Suppressor macrophage treated with lipopolysaccharide for 1 hour (primary cell): ENCODE measurements at places on chromosomes 3 and 15.
A peak's percentile ranks its signal among the peaks of the same experiment; 100 is the strongest.

DNA sequence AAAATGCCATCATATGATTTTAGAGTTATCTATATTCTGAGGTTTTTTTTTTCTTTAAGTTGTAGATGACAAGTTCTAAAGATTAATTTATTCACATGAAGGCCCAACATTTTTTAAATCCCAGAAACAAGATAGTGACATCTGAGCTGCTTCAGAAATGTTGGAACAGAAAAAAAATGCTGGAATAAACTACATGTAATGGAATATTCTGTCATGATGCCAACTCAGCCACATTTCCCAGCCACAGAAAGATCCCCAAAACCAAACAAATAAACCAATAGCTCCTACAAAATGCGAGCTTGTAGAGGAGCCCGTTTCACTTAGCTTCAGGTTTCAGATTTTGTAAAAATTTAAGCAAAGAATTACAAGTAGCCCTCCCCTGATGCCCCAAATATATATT lies 111.0 kb upstream of the MYO5C start:
- DNase-seq, result no peak

- DNase-seq, result no peak
Measured at GRCh38 chr3:72058493-72059081, 273.6 kb upstream of the PROK2 start.

DNA sequence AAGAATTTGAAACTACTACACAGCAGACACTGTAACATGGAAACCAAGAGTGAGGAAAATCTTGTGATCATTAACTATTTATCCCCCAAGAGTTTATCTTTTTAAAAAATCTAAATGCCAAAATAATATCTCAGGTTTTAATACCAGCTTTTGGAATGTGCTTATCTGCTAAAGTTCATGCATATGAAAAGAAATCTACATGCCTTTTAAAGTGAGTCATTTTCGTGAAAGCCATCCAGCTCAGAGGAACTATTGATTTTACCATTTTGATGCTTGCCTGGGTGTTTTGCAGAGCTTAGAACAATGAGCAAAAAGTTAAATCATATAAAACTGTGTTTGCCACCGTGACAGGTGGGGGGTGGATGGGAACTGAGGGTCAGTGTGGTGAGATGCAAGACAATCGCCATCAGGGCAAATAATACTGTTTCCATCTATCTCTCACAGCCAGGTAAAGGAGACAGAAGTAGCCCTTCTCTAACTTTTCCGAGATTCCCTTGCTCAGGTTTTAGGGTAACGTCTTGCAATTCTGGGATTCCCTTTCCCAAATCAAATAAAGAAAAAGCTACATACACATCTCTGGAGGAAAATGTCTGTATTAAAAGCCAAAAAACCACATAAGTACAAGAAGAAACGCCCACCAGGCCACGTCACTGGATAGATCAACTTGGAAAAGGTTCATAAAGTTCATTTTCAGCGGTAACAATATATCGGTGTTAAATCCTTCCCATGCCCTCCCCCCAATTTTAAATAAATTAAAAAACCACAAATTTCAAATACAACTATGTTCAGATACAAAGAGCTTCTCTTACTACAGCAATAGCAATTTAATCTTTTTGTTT lies 2.0 kb downstream of the TMEM158 start:
- DNase-seq, result peak; percentile 45

DNA sequence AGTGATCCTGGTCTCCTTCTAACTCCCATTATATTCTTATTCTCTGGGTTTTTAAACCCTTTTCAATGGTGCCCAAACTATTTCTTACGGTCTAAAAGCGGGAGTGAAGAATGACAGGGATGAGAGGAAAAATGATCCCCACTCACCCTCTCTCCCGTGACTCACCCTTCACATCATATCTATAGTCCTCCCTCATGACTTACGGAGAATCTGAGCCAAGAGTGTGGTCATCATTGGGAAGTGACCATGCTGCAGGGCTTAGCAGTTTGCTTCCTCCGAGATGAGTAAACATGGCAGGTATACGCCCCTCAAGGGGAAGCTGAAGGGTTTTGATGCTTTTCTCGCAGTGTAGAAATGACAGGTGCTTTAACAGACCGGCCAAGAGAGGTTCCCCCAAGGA lies 274.0 kb downstream of the RYR3 start:
- DNase-seq, result no peak

DNA sequence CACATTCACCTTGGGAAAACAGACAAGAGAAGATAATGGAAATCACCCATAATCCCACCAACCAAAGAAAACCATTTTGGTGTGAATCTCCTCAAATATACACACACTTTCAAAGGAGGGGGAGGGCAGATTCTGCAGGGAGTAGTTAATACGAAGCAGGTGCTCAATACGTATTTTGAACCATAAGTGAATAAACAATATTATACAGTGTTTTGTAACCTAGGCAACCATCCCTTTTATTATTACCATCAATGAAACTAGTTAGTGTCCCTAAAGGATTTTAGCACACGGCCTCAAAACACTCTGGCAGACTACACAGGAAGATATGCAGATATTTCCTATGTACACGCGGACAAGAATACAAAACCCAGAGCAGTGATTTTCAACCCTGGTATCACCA lies 6.1 kb downstream of the OSBPL10 start:
- DNase-seq, result no peak

DNA sequence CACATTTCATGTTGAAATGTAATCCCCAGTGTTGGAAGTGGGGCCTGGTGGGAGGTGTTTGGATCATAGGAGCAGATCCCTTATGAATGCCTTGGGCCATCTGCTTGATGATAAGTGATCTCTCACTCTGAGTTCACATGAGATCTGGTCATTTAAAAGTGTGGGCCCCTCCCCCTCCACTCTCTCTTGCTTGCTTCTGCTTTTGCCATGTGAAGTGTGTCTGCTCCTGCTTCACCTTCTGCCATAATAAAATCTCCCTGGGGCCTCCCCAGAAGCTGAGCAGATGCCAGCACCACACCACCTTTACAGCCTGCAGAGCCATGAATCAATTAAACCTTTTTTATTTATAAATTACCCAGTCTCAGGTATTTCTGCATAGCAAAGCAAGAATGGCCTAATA lies 14.2 kb upstream of the CD200R1L start:
- peak; percentile 55 for DNase-seq

GRCh38 chr3:188271226-188271914 lies 117.4 kb downstream of the LPP start:
- peak; percentile 39 for DNase-seq

GRCh38 chr3:55482496-55483195 lies 4.5 kb downstream of the WNT5A start:
- no peak for DNase-seq

DNA sequence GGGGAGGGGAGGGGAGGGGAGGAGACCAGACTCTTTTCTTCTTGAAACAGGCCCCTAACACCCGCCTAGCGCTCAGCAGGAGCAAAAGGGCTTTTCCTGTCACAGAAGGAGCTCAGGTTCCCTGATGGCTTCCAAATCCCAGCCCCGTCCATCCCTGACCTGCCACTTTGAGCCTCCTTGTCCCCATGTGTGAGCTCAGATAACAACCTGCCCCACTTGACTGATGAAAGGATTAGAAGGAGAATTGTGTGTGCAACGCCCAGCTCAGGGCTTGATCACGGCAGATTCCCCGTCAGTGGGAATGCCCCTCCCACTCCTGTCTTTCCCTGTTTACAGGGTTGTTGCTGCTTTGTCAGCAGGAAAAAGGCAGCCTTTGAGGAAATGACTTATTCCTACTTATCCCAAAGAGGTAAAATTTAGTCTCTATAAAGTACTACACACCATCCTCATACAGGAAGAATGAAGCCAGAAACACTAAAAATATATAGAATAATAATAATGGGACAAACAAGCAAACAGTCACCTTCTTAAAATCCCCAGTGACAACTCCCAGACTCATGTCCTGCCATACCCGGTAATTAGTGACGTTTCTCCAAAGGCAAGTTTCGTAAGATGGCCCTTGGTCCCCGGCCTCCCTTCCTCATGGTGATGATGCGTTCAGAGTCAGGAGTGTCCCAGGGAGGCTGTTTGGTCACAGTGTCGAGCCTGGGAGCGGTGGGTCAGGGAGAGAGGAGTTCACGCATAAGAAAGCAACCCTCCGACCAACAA lies 6.1 kb upstream of the LRRC15 start:
- DNase-seq, result peak; percentile 53

GRCh38 chr3:186099178-186099577 lies 9.7 kb downstream of the ETV5 start:
- DNase-seq, result no peak

DNA sequence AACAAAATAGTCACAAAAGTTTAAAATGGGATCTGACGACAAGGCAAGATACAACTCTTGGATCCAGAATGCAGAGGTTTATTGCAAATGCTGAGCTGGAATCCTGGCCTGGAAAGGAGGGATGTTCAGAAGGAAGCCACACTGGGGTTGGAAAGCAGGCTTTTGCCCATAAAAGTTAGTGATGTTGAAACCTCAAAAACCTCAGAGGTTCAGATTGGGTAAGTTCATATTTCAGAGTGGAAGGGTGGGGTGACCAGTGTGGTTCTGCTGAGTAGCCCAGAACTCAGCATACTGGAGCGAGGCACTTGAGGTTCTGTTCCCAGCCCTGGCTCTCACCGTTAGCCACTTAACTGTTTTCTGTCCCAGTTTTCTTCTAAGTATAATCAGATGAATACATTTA lies 114.0 kb upstream of the OSTN start:
- no peak for DNase-seq

DNA sequence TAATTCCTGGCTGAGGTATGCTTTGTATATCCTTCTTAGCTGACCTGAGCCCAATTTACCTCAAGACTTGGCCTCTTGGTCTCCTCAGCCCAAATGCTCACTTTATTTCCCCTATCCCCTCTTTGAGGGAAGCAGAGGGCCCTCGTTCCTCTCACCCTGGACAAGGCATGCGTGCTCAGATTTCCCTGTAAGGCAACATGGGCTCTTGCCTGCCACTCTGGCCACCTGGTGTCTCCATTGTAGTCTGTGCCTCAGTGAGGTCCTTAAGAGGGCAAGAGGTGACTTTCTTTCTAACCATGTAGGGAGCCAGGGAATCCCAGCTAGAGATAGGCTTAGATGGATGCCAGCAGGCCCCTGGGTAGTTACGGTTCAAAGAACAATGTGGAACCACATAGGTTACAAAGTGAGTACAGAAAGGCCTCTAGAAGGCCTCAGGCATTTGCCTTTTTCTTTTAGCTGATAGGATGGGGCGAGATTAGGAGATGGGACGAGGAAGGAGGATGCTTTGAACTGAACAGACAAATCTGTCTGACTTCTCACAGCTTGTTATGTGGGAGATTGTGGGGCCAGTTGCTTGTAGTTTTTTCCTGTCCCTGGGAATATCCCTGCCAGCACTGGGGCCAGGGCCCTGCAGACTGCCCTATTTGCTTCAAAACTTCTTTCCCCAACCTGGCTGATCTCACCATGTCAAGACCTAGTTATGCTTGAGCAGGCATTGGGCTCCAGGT lies 1.1 kb upstream of the INTS14 start:
- no peak for DNase-seq

DNA sequence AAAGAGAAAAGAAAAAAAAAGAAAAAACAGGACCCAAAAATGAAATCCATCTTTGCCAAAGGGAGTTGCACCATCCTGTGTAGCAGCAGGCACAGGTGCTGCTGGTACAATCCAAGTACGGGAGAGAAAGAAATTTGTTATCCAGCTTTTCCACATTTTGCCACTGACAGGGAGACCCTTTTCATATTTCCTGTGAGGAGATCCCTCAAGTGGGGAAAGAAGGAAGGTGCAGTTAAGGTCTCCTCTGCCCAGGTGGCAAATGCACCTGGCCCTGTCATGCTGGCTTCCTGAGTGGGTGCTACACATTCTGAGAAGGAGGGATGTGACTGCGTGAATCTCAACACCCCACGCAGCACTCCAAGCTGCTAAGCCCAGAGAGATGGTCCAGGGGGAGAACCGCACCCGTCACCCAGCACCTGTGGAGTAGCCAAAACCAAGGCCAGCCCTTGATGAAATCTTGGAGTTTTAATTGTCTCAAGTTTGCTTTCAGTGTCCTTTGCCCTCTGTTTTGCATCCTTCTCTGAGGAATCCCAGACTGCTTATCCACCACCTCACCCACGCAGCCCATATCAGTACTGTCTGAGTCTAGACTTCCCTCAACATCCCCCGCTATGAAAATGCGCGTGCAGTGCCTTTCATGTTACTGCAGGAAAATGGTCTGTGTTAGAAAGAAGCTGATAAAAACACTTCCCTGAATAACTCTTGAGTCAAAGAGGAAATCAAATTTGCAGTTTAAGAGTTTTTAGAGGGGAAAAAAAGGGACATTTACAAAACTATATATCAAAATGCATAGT lies 141.9 kb upstream of the THBS1 start:
- DNase-seq, result peak; percentile 80

DNA sequence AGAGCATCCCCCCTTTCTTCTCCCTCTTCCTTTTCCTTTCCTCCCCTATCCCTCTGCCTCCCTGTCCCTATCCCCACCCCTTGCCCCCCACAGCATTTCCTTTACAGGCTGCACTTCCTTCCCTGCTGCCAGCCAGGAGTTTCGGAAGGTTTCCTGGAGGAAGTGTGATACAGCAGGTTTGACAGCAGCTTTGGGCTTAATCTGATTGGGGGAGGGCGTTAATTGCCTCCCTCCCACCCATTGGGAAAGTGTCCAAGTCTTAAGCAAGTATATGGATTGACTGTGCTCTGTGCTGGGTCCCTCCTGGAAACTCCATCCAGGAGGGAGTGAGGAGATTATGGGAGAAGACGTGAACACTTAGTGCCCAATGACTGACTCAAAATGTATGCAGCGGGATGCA lies 1.8 kb downstream of the SCAMP5 start:
- no peak for DNase-seq

DNA sequence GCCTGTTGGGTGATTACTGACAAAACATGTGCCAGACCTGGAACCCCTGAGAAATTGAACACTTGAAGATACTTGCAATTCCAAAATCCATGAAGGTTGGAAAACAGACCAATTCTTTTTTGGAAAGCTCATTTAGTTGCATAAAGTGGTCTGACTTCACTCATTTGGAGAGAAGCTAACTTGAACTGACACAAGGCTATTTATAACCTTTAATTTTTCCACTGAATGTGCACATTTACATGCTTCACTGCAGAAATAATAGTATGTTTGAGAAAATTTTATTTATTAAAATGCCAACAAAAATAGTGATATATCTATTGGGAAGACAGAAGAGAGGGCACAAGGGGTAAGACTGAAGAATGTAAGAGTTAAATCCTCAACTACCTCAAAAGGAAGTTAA lies 92.1 kb downstream of the MOBP start:
- no peak for DNase-seq

DNA sequence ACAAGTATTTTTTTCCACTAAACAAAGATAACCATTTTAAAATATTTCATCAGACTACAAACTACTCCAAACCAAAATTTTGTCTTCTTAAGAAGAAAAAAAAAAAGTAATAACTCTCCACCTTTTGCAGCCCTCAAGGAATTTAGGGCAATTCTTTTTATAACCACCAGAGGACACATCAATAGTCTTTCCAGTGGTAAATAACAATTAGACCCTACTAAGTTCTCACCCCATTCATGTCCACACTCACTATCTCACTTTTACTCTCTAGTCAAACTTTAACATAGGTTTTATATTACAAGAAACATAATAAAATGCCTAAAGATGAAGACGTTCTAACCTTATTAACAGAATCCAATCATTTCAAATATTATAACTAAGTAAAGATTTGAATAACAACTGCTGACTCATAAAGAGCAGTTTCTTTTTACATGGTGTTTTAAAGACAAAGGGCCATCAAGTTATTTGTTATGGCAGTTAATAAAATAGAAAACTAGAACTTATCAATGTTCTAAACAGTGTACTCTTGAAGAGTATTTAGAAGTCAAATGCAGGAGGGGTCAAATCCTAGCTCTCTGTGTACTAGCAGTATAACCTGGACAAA lies 33.0 kb downstream of the CCDC39 start:
- no peak for DNase-seq

GRCh38 chr3:172065967-172066762 lies 26.8 kb downstream of the FNDC3B start:
- no peak for DNase-seq
